IMR-90 (cell line): ENCODE measurements at places on chromosomes 4 and X.
A peak's percentile ranks its signal among the peaks of the same experiment; 100 is the strongest.

DNA sequence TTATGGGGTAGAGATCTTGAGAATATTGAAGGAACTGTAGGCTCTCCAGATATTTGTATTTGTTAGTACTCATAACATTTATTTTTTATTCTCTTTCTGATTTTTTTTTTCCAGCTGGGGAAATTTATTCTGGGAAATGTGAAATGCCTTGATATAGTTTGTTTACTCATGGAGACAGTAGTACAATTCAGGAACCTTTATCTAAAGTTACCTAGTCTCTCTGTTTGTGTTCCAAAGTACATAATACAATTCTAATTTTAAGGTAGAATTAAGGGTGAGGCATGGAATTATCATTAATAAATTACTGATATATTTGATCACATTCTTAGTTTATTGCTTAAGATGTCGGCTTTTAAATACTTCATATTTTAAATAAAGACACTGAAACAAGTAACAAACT, 114.0 kb downstream of the RS1 start:
- no peak for DNase-seq

- no peak for DNase-seq
These were observed 496.9 kb downstream of the TMA16 start for GRCh38 chr4:163991298-163991865.

DNA sequence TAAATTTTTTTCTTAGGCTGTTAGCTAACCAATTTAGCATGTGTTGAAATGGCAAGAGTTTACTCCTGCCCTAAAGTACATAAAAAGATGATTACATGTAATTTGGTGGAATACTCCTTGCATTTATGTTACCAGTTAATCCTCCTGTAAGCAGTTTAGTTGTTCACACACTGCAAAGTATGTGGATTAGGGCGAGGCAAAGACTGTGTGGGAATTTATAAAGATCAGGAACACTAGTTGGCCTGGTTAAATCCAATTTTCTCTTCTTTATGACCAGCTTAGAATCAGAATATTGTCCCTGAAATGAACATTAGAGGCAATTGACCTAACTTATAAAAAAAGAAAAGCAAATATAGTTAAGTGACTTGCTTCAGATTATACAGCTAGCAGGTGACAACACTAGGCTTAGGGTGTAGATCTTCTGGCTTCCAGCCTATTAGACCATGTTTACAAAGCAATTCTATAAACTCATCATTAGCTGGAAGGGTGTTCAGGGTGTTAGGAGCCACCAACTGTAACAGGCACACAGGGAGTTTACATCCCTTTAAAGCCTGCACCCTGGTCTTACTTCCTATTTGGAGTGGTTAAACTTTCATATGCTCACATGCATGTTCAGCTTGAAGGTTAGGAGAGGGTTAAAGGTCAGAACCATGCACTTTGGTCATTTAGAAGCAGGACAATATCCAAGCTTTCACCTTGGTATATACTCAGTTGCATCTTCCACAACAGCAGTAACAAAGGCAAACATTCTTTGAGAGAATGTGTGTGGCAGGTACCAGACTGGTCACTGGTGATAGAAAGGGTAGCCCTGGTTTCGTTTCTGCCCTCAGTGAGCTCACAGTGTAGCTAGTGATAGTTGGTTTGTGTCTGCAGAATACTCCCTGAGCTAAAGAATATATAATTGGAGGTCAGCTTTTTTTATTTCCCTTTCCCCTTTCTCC, 72.6 kb downstream of the GC start:
- no peak for DNase-seq

DNA sequence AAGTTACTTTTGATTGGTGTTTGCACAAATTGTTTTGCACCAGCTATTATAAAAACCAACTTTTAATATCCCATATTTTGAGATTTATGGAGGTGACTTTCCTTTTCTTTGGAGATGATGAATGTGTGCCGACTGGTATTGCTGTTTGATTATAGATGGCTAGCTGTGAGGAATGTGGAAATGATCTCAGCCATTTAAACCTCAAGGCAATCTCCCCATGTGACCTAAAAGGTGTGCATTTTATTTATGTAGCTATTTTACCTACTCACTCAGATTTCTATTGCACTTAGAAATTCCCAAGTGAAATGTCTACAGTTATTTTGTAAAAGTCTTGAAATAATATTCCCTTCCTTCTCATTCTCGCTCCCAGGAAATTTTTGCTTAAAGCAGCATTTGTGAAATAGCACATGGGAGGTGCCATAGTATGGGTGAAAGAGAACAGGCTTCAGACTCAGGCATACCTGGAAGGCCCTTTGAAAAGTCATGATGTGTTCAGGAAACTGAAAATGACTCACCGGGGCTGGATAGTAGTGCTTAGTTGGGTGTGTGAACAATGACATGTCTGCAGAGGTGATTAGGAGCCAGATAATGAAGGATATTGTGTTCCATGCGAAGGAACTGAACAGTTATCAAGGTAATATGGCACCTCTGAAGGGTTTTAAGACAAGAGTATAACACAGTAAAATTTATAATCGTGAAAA, 247.6 kb downstream of the CBLL2 start:
- DNase-seq = no peak

GRCh38 chr4:77903186-77903585, 40.6 kb downstream of the MRPL1 start:
- peak; percentile 5 for DNase-seq

DNA sequence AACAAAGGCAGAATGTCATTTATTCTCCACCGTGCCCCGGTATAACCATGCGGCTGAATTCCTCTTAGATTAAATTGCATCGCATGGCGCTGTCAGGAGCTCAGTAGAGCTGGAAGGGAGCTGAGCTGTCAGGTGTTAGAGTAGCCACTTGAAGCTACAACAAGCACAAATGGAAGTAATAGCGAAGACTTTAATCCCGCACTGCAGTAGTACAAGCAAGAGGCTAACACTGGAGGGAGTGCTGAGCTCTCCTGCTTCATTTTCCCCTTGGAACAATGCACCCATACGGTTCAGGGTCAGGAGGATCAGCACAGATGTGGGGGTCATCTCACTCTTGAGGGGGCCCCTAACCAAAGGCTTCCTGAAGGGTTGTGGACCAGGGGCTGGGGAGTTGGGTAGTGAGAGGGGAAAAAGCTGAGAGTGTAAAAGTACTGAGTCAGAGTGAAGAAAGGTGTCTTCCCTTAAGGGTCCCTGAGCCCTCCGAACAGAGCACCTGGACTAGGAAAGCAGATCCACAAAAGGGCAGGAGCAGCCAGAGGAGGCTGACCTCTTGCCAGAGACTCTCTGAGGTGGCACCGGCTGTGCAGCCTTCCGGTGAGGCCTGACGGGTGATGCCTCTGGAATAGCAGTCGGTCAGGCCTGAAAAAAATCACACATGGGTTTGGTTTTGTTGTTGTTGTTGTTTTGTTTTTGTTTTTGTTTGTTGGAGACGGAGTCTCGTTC, 36.0 kb upstream of the CBR4 start:
- no peak for DNase-seq

GRCh38 chr4:182291175-182291574, 48.0 kb downstream of the TENM3 start:
- no peak for DNase-seq

DNA sequence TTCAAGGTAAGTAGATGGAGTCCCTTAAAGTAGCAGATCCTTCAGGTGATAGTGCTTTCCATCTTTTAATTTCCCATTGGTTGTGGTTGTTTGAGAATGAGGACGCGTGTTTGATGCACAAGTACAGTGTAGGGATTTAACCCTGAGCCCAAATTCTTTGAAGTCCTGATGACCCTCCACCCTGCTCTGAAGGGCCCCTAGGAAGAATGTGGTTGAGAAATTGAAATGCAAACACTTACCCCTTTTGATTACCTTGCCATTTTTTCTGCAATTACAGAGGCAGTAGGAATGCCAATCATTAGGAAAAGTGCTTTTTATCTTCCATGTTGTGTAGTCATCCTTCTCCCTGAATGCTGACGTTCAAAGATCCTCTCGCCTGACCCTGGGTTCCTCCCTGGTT, 112.4 kb downstream of the ZNF518B start:
- DNase-seq = no peak

DNA sequence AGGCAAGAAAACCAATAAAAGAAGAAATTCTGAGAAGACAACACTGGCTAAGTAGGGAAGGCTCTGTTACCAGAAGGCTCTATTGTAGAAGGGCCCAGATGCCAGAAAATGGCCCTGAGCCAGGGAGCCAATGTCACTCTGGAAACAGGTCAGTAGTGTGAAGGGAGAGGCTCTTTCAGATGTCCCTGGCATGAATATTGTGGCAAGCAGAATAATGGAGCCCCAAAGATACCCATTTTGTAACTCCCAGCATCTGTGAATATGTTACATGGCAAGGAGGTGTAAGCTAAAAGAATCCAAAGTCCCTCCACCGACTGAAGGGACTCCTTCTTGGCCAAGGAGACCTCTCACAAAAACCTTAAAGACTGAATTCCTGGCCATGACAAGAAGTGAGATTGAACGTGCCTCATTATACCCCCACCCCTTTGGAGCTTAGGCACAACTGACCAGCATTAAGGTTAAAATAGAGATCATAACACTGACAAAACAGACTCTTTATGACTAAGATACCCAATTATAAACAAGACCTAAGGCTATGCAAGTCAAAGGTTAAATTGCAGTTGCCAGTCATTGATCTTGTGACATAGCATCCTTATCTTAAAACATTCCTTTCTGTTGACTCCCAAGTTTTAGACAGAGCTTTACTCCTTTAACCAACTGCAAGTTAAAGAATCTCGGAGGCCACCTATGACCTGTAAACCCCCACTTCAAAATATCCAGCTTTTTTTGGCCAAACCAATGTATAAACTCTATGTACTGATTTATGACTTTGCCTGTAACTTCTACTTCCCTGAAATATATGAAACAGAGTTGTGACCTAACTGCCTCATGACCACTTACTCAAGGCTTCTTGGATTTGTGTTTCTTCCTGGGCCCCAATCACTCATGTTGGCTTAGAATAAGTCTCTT, 42.2 kb upstream of the SMIM10 start:
- DNase-seq = peak; percentile 88

DNA sequence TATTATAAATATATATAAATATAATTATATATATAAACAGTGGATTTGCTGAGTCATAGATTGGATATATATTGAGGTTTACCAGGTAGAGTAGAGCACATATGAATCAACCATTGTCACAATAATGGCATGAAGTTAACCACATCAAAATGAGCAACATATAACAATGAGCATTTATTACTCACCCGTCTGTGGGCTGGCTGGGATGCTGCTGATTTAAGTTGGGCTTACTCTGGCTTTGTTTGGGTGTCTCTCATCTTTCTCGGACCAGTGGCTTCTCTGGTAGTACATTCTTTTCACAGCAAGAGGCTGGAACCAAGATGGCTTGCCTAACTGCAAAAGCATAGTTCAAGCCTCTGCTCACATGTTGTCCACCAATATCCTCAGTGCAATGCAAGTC, 111.7 kb upstream of the TAPT1 start:
- no peak for DNase-seq

DNA sequence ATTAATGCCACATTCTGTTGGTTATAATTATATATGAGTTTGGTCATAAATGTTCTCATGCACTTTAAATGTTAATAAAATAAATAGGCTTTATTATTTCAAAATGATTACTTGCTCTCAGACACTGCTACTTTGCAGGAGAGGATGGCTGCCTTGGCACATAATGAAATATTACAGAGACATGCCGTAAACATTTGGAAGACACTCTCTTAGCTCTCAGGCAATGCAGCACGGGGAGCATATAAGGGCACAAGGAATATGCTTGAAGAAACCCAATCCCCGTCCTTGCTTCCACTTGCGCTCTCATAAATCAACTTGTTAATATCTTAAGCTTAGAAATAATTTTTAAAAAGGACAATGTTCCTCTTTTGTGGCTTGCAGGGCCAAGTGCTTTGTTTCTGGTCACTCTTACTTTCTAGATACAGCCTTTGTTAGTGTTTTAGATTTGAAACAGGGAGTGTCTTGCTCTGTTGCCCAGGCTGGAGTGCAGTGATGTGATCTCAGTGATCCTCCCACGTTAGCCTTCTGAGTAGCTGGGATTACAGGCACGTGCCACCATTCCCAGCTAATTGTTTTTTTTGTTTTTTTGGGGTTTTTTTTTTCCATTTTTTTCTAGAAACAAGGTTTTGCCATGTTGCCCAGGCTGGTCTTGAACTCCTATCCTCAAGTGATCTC, 445.0 kb downstream of the SPRY1 start:
- no peak for DNase-seq

DNA sequence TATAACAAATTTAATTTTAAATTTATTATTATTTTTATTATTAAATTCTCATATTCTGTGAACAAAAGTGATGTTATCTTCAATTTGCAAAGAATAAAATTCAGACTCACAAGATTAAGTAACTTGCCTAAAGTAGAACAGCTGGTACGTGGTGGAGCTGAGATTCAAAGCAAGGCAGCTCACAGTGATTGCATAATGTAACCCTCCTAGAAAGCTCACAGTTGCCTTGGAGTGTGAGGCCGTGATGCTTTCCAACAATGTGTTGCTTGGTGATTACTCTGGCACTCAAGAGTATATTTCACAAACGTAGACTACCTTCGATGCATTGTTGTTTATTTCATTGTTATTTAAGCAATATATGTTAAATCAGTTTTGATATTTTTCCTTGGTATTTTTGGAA, 1039.2 kb upstream of the PABPC4L start:
- DNase-seq = peak; percentile 28

- no peak for DNase-seq
These were observed 883 bp upstream of the PPM1K start for GRCh38 chr4:88285235-88285653.

GRCh38 chr4:1579901-1580691, 104.0 kb downstream of the FAM53A start:
- DNase-seq = peak; percentile 76

- DNase-seq = peak; percentile 60
These were observed 207.3 kb downstream of the GABRB1 start for GRCh38 chr4:47238667-47239066.

- no peak for DNase-seq
These were observed 158.7 kb upstream of the GIMD1 start for GRCh38 chr4:106527316-106527715.

DNA sequence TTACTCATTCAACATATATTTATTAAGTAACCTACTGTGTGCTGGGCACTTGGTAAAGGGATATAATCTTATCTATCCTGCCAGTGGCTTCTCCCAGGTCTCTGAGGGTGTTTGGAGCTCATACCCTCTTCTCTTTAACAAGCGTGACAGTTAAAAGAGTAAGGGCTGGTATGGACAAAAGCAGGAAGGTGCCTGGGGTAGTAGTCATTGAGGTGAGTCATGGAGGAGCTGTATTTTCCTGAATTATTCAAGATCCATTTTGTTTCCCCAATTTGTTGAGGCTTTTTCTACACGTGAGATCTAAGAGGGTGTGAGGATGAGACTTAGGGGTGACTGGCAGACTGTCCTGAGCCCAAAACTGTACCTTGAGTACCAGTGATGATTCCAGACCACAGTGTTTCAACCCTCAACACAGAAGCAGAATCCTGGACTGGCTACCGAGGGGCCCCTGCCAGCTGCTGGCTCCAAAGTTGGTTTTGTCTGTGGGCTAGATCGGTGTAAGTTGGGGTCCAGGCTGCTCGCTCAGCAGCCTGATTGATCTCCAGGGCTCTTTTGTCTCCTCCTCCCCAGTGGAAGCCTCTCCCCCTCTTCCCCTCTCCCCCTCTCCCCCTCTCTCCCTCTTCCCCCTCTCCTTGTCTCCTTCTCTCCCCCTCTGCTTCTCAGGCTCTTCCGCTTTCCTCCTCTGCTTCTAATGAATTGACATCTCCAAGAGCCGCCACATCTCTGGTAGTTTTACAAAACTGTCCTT, at the start of gene DRP2:
Gene DRP2, plus strand, starts transcription at position 671 of the 748 bp plus-strand sequence. CDS start 11,862 bp downstream, outside the sequence.
- DNase-seq = peak; percentile 58
